ENCODE measurements at places on chromosomes 6 and 20.

DNA sequence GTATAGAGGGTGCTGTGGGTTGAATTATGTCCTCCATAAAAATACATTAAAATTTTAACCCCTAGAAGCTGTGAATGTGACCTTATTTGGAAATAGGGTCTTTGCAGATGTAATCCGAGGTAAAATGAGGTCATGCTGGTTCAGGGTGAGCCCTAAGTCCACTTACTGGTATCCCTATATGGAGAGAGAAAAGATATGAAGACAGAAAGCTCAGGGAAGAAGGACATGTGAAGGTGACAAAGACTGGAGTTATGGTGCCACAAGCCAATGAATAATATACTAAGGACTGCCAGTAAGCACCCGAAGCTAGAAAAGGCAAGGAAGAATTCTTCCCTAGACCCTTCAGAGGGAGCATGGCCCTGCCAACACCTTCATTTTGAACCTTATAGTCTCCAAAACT is 50.2 kb downstream of the PLN start:
- DNase-seq: no peak

- no peak for DNase-seq
Measured at GRCh38 chr6:49546331-49546730, 4.1 kb upstream of the C6orf141 start.

DNA sequence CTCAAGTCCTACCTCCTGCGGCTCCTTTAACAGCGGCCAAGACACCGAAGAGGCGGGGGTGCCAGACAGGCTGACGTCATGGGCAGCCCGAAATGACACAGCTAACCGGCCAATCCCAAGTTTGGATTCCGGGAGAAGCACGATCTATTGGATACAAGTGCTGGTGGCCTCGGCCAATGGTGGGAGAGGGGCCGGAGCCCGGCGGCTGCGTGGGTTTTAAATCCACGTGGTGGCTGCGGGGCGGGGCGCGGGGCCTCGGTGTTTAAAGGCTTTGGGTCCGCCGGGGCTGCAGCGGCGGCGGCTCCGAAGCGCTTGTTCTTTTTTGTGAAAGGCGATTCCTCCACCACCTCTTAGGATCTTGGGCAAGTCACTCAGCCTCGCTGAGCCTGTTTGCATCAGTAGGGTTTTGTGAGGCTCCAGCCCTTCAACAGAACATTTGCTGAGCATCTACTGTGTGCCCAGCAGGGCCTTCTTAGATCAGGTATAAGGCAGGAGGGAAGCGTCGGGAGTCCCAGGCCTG is 8.7 kb upstream of the PMEPA1 start:
- DNase-seq: peak; percentile 57

- no peak for DNase-seq
Measured at GRCh38 chr6:26130581-26131249, 43.5 kb downstream of the HFE start.

DNA sequence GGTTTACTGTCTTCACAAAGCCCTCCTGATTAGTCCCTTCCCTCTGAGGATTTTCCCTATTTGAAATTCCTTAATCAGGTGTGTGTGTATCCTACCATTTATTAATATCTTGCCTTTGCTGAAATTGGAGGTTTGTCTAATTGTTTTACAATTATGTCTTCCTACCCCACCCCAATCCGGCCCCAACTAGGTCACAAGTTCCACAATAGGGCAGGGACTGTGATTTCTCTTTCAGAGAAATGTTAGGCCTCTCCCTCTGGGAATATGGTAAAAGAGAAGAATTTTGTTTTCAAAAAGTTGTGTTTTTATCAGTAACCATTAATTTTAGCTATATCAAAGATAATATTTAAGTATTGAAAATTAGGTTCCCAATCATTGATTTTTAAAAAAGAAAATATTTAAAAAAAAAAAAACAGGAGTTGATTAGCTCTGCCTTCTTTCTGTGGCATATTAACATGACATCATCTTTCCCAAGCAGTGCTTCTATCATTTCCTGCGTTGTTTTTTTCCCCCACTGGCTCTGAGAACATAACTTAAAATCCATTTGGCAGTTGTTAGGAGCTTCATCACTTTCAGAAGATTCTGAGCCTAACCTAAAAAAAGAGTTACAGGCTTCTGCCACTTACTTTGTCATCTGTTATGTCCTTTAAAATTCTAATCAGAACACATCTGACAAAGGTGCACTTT is 36.1 kb downstream of the BLOC1S5 start:
- no peak for DNase-seq
